Fibroblast of upper back skin (primary cell): ENCODE measurements at places on chromosomes 4 and X.

DNA sequence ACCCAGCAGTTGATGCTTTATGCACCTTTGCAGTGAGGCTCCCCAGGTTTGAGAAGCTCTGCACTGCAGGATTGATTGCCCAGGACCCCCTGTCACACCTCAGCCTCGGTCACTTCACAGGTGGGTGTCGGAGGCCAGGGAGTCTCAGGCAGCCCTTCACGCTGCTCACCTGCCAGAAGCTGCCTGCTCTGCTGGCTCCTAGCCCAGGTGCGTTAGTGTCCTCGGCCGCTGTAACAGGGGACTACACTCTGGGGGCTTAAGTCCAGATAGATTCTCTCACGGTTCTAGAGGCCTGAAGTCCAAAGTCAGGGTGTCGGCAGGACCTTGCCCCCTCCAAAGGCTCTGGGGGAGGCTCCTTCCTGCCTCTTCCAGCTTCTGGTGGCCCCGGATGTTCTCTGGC lies 79.9 kb downstream of the CPZ start:
- DNase-seq = no peak

DNA sequence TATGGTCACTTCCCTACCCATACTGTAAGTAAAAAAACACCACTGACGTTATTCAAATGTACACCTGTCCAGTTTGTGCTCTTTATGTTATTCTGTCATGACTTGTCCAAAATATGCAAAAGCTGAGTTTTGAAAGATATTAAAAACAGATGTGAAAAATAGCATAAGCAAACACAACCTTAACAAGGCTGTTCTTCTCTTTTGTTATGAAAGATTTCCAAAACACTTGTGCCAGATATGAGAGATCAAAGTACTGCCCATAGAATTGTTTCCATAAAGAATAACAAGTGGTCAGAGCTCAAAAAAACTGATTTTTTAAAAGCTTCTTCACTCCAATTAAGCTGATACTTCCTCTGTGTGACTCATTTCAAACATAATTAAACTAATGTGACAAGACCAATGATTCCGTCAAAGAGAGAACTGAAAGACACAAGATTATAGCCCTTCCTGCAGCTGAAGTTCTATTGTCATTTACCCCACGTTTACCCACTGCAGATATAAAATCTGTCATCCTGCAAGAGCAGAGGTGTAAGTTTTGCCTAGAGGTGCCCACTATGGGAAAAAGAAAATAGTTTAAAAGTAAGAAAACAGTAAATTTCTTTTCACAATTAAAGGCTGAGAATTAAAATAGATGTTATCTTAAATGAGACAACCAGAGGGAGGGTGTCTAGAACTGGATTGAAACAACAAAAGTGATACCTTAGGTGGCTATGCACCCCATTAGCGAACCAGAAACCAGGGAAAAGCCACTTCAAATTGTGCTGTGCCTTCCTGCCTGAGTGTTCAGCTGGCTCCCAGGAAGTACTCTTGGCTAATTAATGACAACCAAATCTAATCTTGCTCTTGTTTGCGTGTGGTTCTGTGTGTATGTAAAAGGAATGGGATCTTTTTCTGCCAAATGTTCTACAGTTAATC lies 30.1 kb downstream of the RASSF6 start:
- no peak for DNase-seq

GRCh38 chr4:76442807-76443206 lies 7.8 kb downstream of the SHROOM3 start:
- no peak for DNase-seq

GRCh38 chr4:156547891-156548290 lies 423.7 kb downstream of the PDGFC start:
- DNase-seq = peak; percentile 54

- DNase-seq = peak; percentile 34
Measured at GRCh38 chrX:18983666-18984380, at the start of gene PHKA2. PHKA2 (minus strand) TSS chrX:18984114; CDS start chrX:18983932, 182 bp downstream.

DNA sequence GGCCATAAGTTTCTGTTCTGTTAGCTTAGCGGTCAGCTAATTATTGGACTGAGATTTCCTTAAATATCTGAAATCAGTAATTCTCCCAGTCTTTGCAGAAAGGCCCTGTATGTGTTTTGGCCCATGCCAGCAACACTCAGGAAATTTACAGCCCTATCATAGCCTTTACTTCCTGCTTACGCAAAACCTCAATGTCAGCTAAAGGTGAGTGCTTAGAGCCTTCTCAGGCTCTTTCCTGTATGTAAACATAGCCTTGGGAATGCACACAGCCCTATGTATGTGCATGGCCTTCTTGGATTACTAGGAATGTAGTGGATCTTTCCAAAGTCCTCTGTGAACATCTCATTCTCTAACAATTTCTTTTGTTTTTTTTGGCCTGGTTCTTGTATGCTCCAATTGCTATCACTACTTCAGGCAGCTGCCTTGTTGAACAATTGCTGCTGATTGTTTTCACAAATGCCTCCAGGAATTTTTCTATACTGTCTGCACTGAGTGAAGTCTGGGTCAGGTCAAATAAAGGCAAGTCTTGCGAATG lies 200.0 kb downstream of the PPP1R2C start:
- DNase-seq = peak; percentile 0

- DNase-seq = no peak
Measured at GRCh38 chr4:79150820-79151416, 174.9 kb downstream of the NAA11 start.

DNA sequence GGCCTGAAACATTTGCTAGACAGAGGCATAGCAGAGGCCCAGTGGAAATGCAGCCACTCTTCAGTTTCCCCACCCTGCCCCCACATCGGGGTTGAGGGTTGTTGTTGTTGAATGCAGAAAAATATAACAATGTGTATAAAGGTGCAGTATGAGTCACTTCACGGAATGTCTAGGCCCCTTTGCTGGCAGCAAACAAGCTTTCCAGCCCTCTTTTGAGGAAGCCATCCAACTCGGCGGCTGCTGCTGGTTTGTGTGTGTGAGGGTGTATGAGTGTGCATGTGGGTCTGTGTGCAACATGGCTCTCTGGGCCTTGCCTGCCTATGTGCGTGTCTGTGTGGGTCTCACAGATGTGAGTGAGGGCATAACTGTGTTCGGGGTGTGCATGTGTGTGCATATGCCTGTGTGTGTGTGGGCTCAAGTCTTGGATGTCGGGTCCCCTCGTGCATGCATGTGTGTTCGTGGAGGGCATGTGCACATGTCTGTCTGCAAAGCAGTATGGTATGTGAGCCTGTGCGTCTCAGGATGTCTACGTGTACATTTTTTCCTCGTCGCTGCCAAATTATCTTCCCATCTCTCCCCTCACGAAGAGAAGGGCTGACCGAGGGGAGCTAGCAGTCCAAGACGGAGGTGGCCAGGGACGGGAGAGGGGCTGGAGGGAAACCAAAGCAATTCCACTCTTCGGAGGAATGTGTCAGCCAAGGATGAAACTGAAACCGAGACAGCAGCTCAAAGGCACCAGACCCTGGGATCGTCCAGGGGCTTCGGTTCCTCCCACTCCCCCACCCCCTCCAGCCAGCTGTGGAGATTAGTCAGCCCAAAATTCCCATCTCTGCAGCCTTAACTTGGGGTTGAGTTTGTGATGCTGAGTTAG lies 8.4 kb upstream of the ELF4 start:
- peak; percentile 86 for DNase-seq

DNA sequence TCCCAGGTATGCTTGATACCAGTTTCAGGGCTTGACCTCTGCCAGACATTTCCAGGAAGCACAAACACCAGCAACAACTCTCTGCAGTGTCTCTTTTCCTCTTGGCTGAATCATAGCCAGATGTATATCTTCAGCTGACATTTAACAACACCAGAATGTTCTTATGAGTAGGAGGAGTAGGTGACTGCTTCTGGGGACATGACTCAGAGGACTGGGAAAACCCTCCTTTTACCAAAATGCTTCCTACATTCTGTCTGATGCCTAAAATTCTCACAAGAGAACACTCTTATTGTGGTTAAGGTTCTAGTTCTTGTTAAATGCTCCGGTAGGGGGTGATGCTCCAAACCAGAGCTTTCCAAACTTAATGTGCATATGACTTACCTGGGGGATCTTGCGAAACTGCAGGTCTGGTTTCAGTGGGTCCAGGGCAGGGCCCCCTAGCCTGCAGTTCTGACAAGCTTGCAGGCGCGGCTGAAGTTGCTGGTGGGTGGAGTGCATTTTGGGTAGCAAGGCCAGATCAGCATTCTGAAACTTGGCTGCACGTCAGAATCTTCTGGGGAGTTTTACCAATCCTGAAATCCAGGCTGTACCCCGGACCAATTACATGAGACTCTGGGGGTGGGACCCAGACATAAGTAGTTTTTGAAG lies 329.3 kb upstream of the RPS6KA3 start:
- DNase-seq = peak; percentile 50

DNA sequence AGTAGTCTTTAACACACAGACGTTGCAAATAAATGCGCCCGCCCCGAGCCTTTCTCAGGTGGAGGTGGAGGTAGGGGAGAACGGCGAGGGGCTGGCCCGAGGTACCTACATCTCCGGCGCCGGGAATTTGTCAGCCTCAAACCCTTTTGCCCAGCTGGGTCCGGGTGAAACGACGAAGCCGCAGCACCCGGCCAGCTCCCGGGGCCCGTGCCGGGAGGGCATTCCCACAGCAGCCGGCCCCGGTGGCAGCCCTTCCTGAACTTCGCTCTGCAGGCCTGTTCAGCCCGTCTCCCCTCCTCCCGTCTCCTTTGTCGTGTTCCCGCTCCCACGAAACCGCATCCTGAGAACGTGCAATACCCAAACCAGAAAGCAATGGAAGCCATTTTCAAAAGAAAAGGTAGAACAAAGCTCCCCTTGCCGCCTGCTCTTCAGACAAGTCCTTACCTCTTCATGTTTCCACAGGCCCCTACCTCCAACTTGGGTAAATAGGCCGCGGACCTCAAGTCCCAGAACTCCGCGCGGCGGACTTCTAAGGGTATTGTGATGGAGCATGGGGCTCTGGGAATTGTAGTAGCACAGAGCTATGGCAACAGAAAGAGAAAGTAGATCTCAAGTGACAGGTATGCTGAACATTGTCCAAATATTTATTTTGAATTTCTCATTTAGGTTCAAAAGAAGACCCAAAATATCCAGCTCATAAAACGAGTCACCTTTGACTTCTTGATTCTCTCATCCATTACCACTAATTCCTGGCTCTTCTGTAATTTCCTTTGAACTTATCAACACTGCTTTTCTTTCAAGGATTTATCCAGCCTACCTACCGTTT lies at the start of gene RBM41:
Gene RBM41 (minus strand): TSS at position 501 of the 826 bp plus-strand sequence. CDS start 49 bp downstream, at position 452.
- peak; percentile 74 for DNase-seq

GRCh38 chr4:79175716-79176115 lies 150.1 kb downstream of the NAA11 start:
- no peak for DNase-seq
